ENCODE measurements at places on chromosomes 4 and X.

DNA sequence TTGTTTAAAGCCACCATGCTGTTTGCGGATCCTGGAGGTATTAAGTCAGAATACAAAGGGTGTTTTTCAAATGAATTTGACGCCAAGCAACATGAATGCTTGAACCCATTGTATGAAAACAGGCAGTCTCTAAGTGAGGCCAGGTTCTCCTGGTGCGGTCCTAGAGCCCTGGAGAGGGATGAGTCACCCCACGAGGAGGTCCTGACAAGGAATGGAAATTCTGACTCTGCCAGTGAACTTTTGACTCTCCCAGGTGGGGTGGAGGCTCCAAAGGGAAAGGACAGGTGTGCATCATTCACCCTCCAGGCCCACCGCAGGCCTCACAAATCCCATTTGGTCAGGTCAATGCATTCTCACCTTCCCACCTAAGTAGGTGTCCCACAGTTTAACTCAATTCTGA, 1.5 kb downstream of the TRIM2 start:
- DNase-seq = peak; percentile 14

DNA sequence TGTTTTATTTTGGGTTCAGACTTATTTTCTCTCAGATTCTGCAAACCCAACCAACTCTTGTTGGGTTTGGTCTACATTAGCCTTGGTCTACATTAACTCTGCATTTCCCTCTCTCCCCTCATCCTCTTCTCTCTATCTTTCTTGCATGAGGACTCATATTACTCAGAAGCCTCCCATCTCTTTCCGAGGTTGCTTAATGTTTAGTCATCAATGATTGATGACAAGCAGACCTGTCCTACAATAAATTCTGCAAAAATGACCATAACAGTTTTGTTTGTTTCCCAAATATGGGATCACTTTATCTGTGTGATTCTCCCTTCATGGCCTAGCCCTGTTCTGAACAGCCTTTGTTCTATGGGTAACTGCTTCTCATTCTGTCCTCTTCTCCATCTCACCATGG, 75.2 kb downstream of the GABRB1 start:
- no peak for DNase-seq

DNA sequence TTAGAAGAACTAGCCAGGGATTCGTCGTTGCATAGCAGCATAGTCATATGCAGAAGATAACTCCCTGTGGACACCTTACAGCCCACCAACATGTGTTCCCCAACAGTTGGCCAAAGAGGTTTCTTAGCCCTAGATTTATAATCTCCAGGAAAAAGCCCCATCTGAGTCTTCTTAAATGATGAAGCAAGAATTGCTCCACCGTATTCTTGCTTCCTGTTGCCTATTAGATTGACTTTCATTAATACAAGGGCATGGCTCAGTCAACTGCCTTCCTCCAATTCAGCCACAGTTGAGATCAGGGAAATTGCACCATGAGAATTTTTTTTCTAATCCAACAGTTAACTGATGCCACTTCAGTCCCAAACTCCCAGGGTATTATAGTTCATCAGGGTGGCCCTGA, 5.2 kb upstream of the AFF2 start:
- DNase-seq = no peak

GRCh38 chr4:35938936-35939335, 305.4 kb downstream of the ARAP2 start:
- DNase-seq = no peak

GRCh38 chr4:86416081-86416480, 56.2 kb upstream of the MAPK10 start:
- DNase-seq = no peak

GRCh38 chr4:139922406-139923024, 231.5 kb downstream of the MAML3 start:
- no peak for DNase-seq

DNA sequence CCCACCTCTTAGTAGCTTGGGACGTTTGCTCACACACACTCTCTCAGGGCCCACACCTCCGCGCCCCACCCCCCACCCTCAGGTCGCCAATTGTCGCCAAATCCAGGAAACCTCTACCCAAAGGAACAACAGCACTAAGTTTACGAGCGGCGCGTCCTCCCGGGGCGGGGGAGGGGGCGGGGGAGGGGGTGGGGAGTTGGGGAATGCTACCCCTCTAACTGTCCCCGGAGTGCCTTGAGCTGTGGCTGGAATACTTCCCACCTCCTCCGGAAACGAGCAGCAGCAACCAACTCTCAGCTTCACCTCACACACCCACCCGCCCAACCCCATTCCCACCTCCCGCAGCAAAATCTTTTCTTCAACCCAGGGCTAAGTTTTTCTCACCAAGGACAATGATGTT, 135.6 kb upstream of the ZIC3 start:
- no peak for DNase-seq

GRCh38 chr4:100147198-100147597, 43.1 kb downstream of the DDIT4L start:
- DNase-seq = no peak

GRCh38 chr4:156298230-156298629, 344.6 kb upstream of the CTSO start:
- DNase-seq = no peak

GRCh38 chr4:76658231-76659102, 223.4 kb downstream of the SHROOM3 start:
- DNase-seq = no peak

DNA sequence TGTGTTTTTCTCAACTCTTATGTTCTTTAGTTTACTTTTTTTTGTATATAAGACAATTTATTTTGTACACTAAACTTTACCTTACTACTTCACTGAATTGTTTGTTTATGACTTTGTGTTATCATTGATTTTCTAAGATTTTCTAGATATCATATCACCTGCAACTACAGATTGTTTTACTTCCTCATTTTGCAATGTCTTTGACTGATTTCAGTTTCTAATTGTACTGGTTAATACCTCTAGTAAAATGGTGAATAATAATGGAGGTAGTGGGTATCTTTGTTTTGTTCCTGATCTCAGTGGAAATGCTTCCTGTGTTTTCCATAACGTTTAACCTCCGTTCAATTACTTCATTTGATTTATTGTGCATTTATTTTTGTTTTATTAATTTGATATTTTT, 490.2 kb downstream of the TLL1 start:
- no peak for DNase-seq

GRCh38 chr4:31041385-31041784, 321.2 kb downstream of the PCDH7 start:
- DNase-seq = no peak

- no peak for DNase-seq
Measured at GRCh38 chr4:71259280-71259679, 79.5 kb upstream of the SLC4A4 start.

DNA sequence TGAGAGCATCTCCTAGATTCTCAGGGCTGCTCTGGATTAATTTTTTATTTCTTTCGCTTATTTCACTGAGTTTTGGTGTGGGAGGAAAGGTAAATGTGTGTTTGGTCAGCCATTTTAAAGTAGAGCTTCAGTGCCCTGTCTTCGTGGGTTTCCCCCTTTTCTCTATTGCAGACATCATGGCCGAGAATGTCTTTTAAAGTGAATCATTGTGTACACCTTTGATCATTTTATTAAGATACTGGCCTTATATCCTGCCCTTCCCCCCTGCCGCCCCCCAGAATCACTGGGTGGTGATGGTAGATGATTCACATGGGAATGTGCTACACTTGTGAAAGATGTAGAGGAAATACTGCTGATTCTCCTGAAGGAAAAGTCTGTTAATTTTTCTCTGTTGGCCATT, 23.8 kb downstream of the CDKL5 start:
- no peak for DNase-seq

- DNase-seq = no peak
Measured at GRCh38 chr4:37601531-37601930, 84.6 kb downstream of the RELL1 start.

DNA sequence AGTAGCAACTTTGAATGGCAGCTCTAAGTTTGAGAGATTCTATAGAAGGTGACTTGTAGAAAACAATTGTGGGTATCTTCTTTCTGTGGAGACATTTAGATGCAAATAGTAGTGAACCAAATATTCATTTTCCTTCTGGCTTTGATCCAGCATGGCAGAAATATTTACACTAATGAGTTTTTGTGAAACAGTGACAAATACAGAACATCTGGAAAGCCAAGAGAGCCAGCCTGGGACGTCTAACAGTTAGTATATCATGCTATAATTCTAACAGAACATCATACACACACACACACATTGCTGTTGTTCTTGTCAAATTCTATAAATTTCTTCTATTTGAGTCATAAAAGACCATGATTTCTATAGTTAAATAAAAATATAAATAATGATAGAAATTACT, 1777.9 kb downstream of the ARAP2 start:
- DNase-seq = no peak

GRCh38 chrX:13327666-13328065, 7.8 kb upstream of the ATXN3L start:
- no peak for DNase-seq

DNA sequence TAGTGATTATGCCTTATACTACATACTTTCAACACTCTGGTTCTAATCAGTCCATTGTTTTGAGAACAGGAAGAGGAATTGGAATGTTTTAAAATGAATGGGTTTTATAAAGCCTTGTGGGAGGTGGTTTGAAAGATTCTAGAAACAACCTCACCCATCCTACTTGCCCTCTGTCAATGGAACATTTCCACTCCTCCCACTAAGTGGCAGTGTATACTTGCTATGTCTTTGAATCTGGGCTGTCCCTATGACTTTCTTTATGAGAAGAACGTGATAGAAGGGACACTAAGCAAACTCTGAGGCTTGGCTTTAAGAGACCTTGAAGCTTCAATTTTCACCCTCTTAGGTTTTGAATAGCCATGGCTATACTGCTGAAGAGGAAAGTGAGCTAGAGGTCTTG, 611.2 kb downstream of the PPP4R3C start:
- no peak for DNase-seq

All from CD4-positive, alpha-beta T cell treated with Interleukin-17A for 4 hours (primary cell).